Endothelial cell (in vitro differentiated cells): ENCODE measurements at places on chromosomes 13 and 19.

- peaks cover 14% of the 10 kb centered on the region for H3K4me1 ChIP-seq
- peaks cover 2% of the 10 kb centered on the region for H3K27me3 ChIP-seq
- H3K4me3 ChIP-seq: no peak overlapping the region
- no peaks in the 10 kb centered on the region for H3K36me3 ChIP-seq
- H3K27ac ChIP-seq: no peak overlapping the region
- DNase-seq: no peak
Observed at GRCh38 chr13:100515410-100515800, 73.2 kb downstream of the GGACT start.

DNA sequence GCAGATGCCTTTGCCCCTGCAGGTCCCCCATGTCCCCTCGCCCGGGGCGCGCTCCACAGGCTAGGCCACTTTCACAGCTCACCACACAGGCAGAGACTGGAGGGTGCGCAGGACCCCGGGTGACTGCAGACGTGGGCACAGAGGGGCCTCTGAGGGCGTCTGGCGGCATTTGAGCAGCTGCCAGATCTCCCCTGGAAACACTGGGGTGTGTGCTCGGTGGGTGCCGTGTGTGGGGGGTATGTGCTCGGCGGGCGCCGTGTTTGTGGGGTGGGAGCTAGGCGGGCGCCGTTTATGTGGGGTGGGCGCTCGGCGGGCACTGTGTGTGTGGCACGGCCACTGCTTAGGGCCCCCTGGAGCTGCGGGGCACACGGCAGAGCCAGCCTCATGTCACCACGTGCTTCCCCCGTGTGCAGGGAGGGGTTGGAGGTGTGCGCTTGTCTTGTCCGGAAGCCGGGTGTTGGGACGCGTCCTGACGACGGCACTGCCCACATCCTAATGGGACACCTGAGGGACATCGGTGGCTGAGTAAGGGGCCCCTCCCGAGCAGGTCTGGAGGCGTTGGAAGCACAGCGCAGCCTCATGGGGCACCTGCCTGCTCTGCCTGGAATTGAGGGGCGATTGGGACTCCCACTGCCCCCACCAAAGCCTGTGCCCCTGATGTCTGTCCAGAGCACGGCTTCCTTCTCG is 16.7 kb downstream of the CSNK1G2 start:
- H3K27ac ChIP-seq: no peak overlapping the region
- peaks cover 3% of the 10 kb centered on the region for H3K4me1 ChIP-seq
- H3K27me3 ChIP-seq: peaks cover 7% of the 10 kb centered on the region
- no peak for DNase-seq

DNA sequence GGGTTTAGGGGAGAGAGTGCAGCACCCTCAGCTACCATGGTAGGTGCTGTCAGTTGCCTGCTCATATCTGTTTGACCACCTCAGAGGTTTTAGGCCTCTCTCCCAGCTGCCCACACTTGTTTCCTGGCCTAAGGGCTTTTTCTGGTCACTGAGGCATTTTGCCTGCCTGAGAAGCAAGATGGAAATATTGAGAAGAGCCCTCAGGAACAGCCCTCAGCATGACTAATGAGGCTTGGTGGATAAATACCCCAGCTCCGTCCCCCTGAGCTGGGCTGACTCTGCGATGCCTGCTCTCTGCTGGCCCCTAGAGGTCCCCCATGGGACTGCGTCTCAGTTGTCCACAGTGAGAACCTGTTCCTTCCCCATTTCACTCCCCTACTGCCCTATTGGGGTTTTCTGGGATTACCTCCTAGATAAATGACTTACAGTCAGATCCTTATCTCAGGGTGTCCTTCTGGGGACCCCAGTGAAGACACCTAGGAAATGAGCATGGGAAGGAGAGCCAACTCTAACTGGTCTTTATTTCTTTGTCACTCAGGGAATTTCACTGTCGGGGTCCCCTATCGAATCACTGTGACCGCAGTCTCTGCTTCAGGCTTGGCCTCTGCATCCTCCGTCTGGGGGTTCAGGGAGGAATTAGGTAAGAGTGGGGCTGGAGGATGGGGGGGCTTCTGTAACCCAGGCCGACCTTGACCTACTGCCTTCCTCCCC is 13.3 kb downstream of the PALM3 start:
- no peaks in the 10 kb centered on the region for H3K4me1 ChIP-seq
- H3K27ac ChIP-seq: no peak overlapping the region
- H3K4me3 ChIP-seq: no peak overlapping the region
- DNase-seq: peak; percentile 70
- H3K36me3 ChIP-seq: peaks cover 4% of the 10 kb centered on the region

- H3K27ac ChIP-seq: no peak overlapping the region
- no peak for DNase-seq
Observed at GRCh38 chr13:110398564-110399507, 91.8 kb downstream of the COL4A2 start.

- H3K36me3 ChIP-seq: no peaks in the 10 kb centered on the region
- no peak overlapping the region for H3K27ac ChIP-seq
- no peaks in the 10 kb centered on the region for H3K27me3 ChIP-seq
- H3K4me1 ChIP-seq: peaks cover 8% of the 10 kb centered on the region
- DNase-seq: no peak
Observed at GRCh38 chr13:80558074-80558473, 217.1 kb upstream of the SPRY2 start.

DNA sequence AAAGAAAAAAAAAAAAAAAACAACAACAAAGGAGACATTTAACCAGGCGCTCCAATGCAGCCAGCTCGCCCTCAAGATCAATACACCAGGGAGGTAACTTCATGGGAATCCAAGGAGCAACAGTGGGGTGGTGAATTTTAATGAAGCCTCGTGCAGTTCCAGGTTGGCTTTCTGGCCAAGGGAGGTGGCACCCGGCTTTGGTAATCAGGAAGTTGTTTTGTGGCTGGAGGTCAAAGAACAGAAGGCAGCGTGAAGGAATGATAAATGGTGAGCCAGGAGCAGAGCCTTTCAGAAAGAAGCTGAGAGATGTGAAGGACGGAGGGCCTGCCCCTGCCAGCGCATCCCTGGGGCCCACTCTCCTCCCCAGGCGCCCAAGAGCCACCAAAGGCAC is 188.2 kb upstream of the TSC22D1 start:
- H3K27me3 ChIP-seq: peaks cover 2% of the 10 kb centered on the region
- no peak overlapping the region for H3K4me3 ChIP-seq
- no peaks in the 10 kb centered on the region for H3K36me3 ChIP-seq
- H3K27ac ChIP-seq: no peak overlapping the region
- H3K4me1 ChIP-seq: peaks cover 35% of the 10 kb centered on the region

DNA sequence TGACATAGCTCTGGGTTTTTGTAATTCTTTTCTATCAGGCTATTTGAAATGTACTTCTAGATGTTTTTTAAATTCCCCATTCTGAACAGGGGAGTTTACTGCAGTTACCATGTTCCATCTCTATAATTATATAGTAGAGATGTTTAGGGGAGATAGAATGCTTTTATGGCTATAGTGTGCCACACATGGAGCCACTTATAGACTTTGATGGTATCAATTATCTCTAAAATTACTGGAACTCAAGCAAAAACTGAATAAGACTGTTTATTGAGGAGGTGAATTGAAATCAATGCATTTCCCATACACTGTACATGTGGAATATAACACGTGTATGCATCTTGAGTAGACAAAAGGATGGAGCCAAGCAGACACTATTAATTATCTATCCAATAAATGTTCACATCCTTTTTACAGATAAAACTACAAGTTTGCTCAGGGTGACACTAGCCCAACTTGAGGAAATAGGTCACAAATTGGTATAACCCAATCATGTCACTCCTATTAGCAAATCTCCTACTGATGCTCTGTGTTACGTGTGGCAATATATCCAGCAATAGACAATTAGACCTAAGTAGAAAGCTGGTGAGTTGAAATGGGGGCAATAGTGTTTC is 1882.6 kb downstream of the PCDH9 start:
- H3K4me3 ChIP-seq: no peak overlapping the region
- no peaks in the 10 kb centered on the region for H3K36me3 ChIP-seq
- H3K4me1 ChIP-seq: no peaks in the 10 kb centered on the region
- DNase-seq: no peak

DNA sequence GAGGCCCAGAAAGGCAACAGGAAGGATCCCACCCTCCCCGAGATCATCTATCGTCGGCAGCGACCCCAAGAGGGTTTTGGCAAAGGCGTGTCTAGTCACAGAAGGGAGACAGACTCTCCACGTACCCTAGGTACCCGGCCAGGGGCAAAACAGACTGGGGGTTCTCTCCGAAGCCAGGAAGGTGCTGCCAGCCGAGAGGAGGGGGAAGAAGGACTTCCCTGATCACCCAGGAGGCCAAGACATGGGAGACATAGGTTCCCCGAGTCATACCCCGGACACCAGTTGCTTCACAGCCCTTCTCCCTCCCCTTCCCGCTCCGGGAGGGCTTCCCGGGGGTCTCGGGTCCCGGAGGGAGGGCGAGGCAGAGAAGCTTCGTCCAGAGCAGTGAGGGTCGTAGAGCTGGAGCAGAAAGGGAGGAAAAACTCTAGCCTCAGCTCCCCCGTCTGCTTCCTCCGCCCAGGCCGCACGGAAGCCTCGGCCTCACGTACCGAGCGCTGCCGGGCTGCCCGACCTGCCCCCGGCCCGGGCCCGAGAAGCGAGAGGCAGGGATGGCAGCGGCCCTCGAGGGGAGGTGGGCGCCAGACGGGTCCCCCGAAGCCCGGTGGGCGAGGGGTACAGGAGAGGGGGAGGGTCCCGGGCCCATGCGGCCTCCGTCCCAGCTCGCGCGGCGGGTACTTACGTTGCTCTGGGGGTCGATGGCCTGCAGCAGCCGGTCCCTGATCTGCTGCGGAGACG is 644 bp downstream of the MED26 start:
- peak overlapping the region; percentile 75 for H3K27ac ChIP-seq
- H3K4me1 ChIP-seq: peaks cover 27% of the 10 kb centered on the region
- H3K27me3 ChIP-seq: peaks cover 9% of the 10 kb centered on the region
- H3K4me3 ChIP-seq: peak overlapping the region; percentile 95
- peak; percentile 22 for DNase-seq

GRCh38 chr13:48181482-48182145 is 51.4 kb upstream of the ITM2B start:
- H3K4me3 ChIP-seq: no peak overlapping the region
- no peak for DNase-seq
- H3K27me3 ChIP-seq: no peaks in the 10 kb centered on the region

- no peaks in the 10 kb centered on the region for H3K4me1 ChIP-seq
- no peak for DNase-seq
- no peak overlapping the region for H3K4me3 ChIP-seq
- H3K27ac ChIP-seq: no peak overlapping the region
- H3K27me3 ChIP-seq: peaks cover 1% of the 10 kb centered on the region
- no peaks in the 10 kb centered on the region for H3K36me3 ChIP-seq
Observed at GRCh38 chr13:46866150-46866549, 30.7 kb downstream of the HTR2A start.

DNA sequence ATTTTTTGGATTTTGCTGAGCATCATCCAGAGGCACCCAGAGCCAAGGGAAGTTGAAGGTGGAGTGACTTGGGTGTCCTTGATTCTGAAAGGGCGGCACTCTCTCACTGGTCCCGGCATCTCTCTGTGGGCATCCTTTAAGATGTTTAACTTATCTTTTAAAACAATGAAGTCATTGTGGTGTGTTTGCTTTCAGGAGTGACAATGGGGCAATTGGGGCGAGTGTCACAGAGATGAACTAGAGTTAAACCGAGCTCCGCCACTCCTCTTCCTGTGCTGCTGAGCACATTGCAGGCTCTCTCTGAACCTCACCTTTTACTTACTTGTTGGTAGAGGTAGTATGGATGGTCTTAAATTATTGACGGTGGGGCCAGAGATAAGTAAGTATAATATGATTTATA is 295.7 kb downstream of the MYO16 start:
- no peak for DNase-seq
- H3K36me3 ChIP-seq: no peaks in the 10 kb centered on the region
- H3K27me3 ChIP-seq: peaks cover 3% of the 10 kb centered on the region

- no peak overlapping the region for H3K4me3 ChIP-seq
- H3K4me1 ChIP-seq: peaks cover 3% of the 10 kb centered on the region
- H3K36me3 ChIP-seq: no peaks in the 10 kb centered on the region
- H3K27ac ChIP-seq: peak overlapping the region; percentile 24
Observed at GRCh38 chr19:8561075-8561764, 16.0 kb downstream of the MYO1F start.

DNA sequence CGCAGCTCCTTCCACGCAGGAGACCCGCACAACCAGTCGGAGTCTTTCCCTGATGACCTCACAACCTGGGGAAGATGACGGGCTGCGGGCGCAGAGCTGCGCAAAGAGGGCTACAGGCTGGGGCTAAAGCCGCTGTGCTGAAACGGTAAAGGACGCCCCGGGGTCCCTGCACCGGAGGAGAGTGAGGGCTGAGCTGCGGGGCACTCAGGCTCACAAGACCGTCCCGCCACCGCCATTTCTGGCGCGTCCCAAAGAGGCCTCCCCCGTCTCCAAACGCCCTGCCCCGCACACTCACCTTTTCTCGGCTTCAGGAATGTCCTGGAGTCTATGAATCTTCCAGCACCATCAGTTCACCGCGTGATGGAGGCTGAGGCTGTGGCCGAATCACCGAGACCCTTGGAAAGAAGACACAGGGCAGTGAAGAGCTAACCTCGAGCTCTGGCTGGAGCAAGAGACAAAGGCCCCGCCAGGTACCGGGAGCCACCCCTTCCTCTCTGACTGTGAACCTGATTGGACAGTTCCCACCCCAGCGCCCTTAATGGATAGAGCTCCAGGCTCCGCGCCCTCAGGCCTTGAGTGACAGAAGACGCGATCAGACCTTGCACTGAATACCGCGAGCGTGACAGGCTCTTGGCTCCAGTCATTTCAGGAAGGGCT is 41.8 kb upstream of the ZNF429 start:
- H3K27me3 ChIP-seq: no peaks in the 10 kb centered on the region
- peak overlapping the region; percentile 96 for H3K4me3 ChIP-seq
- peak overlapping the region; percentile 81 for H3K27ac ChIP-seq
- H3K4me1 ChIP-seq: peaks cover 2% of the 10 kb centered on the region
- peak; percentile 53 for DNase-seq
- H3K36me3 ChIP-seq: peaks cover 27% of the 10 kb centered on the region

DNA sequence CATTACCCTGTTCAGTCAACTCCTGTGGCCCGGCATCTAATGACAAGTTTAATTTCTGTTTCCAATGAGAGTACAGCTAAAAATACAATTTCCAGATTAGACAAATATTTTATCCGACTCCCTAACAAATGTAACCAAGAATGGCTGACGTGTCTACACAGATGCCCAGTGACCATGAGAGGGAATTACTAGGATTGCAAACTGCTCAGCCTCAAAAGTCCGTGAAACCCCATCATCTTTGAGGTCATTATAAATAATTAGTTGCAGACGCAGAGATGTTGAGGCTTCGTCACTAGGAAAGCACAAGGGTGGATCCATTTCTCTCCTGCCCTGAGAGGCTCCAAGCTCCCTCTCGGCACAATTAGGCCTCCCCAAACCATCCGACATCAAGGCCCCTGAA is 104.1 kb upstream of the ZNF507 start:
- no peaks in the 10 kb centered on the region for H3K4me1 ChIP-seq
- no peaks in the 10 kb centered on the region for H3K27me3 ChIP-seq
- H3K4me3 ChIP-seq: no peak overlapping the region
- DNase-seq: no peak

DNA sequence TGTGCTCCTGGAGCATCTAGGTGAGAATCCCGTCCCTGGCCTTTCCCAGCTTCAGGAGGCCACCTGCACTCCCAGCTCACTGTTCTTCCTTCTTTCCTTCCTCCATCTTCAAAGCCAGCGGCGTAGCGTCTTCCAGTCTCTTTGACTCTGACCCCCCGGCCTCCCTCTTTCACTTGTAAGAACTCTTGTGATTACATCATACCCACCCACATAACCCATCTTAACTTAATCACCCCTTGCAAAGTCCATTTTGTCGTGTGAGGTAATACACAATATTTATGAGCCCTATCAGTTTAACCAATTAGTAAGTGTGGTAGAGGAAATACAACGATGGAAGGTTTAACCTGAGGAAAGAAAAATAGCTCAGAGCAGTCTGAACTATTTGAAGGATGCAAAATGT is 4.6 kb upstream of the CDC16 start:
- H3K4me1 ChIP-seq: peaks cover 17% of the 10 kb centered on the region
- H3K27me3 ChIP-seq: no peaks in the 10 kb centered on the region
- no peak overlapping the region for H3K27ac ChIP-seq
- no peak overlapping the region for H3K4me3 ChIP-seq
